ENCODE measurements at places on chromosomes 4 and X. TPM values are rescaled to one million over a fixed set of nuclear protein-coding genes. Genes with fewer than 3 reads are reported as not detected.

Gene HTRA3
- not detected for total RNA-seq

Gene STS
- 1.2 TPM for total RNA-seq

Gene FREM3
- total RNA-seq, result not detected

Gene VCX3A
- total RNA-seq, result not detected

Gene H2BW2
- not detected for total RNA-seq

Gene PDGFRA
- total RNA-seq, result 0.07 TPM

Measured in foreskin keratinocyte (primary cell).